ENCODE measurements at places on chromosomes 13 and 19.
A peak's percentile ranks its signal among the peaks of the same experiment; 100 is the strongest.

- no peak for DNase-seq
Observed at GRCh38 chr13:50448535-50448998, 394.9 kb downstream of the DLEU7 start.

GRCh38 chr13:59475911-59476310 lies 687.8 kb downstream of the DIAPH3 start:
- DNase-seq, result no peak

- no peak for DNase-seq
Observed at GRCh38 chr13:83350569-83350968, 531.7 kb downstream of the SLITRK1 start.

- no peak for DNase-seq
Observed at GRCh38 chr13:27976362-27977091, 7.4 kb upstream of the CDX2 start.

DNA sequence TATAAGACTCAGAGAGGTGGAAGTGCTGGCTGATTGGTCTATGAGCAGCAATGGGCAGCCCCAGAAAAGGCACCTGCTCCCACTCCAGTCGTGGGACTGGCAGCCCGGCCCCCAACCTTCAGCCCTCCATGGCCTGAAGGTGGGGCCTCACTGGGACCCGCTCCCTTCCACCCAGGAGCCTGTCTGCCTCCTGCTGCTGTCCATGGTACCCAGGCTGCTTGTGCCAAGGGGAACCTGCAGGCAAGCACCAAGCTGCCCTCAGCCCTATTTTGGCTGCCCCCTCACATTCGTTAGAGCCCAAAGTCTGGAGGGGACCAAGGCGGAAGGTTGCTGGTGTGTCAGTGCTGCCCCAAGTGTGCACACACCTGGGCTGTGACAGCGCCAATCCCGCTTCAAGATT lies 2304.9 kb downstream of the PCDH9 start:
- DNase-seq, result no peak

DNA sequence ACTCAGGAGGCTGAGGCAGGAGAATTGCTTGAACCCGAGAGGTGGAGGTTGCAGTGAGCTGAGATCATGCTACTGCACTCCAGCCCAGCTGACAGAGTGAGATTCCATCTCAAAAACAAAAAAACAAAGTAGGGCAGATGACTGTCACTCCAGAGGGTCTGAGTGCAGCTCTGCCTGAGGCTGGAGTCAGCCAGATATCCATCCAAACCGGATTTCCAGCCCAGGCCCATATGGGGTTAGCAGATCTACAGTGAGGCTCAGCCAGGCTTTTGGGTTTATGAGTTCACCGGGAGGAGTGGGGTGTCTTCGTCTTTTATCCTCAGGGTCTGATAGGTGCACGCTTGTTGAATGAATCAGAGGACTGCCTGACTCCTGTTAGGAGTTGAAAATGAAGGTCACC lies 19.0 kb downstream of the LAMP1 start:
- DNase-seq, result no peak

GRCh38 chr13:22933571-22934181 lies 247.1 kb upstream of the SGCG start:
- DNase-seq, result no peak

- no peak for DNase-seq
Observed at GRCh38 chr19:49951806-49952478, 9.0 kb downstream of the SIGLEC11 start.

DNA sequence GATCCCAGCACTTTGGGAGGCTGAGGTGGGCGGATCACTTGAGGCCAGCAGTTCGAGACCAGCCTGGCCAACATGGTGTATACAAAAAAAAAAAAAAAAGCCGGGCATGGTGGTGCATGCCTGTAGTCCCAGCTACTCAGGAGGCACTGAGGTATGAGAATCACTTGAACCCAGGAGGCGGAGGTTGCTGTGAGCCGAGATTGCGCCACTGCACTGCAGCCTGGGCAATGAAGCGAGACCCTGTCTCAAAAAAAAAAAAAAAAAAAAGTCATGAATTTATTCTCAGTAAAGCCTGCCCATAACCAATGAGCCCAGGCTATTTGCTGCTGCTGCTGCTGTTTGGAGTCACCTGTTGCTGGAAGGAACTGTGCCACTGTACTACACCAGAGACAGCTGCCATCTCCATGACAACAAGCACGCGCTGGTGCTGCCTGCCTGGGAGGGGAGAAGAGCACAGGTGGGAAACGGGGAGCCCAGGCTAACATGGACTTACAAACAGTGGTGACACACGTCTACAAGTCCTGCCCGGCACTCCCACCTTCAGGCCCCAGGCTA lies 11.3 kb downstream of the ZFR2 start:
- no peak for DNase-seq

DNA sequence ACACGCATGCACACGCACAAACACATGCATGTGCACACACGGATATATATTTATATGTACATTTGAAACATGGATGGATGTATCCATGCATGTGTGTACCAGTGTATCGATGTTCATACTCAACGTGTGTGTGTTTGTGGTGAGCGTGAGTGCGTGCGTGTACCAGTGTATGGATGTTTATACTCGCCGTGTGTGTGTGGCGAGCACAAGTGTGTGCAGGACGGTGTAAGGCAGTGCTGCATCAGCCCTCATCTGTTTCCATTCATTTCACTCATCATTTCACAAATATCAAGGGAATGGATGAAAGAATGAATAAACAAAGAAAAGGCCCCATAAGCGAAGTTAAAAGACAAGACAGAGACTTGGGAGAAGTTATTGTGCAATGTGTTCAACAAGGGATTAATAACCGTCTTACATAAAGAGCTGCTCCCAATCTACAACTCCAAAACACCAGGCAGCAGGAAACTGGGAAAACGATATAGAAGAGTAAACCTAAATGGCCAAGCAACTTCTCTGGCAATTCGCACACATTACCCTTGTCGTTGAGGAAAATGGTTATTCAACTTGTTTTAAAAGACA lies 21.7 kb upstream of the MIER2 start:
- DNase-seq, result no peak

- DNase-seq, result no peak
Observed at GRCh38 chr13:25329706-25330105, 28.3 kb downstream of the NUP58 start.

DNA sequence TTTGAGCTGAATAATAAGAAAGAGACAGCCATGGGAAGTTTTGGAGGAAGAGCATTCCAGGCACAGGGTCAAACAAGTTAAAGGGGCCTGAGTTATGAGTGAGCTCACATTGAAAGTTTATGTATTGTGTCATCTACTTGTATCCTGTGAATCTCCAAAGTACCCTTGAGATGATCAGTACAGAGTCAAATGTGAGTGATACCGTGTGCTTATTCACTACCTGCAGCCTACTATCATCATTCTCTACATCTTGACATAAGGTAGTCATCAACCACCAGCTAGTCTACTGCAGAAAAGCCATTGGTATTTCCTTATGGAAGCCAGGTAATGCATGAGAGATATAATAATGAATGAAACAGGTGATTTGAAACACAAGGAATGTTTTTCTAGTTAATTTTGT lies 3.0 kb upstream of the KCTD12 start:
- no peak for DNase-seq

- peak; percentile 41 for DNase-seq
Observed at GRCh38 chr19:38044267-38045111, 137.5 kb downstream of the SIPA1L3 start.

DNA sequence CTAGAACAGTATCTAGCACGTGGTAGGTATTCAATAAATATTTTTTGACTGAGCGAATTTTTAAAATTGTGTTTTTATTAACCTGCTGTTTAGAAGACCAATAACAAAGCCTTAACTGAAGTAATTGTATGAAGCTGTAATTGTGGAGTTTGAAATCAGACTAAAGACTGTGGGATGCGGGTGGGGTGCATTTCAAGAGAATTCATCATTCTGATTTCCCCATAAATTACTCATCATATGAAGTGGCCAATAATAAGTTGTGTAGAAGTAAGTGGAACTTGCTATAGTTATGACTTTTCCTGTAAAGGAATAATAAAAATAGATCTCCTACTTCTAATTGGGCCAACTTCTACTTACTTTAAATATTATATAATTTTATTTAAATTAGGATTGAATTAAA lies 449.3 kb downstream of the PCDH9 start:
- no peak for DNase-seq

DNA sequence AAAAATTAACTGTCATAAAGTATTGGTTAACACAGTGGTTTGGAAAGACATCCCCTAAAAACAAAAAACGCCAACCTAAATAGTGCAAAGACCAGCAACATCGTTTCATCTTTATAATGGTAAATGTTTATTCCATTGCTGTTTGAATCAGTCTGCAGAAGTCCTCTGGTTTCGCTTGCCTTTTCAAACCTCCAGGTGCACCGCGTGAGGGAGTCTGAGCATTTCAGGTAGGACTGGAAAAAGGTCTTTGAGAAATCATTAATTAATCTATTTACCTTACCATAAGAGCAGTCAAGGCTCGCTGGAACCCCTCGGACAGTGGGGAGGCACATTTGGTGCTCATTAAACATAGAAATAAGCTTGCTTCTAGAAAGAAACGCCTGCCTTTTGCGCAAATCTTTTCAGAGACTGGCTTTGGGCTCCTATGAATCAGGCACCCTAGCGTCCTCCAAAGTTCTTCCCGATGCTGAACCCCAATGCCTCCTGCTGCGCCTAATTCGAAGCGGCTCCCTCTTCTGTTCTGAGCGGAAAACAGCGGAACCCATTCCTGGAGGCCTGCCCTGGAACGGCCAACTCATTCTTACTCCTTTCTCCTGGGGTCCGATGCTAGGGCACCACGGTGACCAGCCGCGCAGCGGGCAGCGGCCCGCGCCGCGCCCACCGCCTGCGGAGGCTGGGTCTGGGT lies 951 bp upstream of the MTUS2 start:
- DNase-seq, result no peak

GRCh38 chr13:75685239-75685697 lies 49.1 kb downstream of the LMO7 start:
- DNase-seq, result peak; percentile 30

DNA sequence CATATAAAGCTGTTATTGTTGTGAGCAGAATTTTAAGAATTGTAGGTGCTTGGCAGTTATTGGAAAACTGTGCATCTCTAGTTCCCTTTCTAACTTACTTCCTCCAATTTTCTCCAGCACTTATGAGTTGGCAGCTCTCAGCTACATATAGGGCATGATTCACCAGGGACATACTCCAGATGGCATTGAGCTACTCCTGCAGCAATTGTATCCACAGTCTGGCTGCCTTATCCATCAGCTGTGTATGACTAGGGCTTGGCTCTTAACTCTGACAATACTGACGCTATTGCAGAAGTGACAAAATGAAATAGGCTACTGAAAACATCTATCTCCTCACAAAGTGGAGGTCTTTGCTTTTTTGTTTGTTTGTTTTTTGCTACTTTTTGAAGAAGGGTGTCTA lies 276.7 kb downstream of the POU4F1 start:
- no peak for DNase-seq

GRCh38 chr19:40612831-40613689 lies 11.9 kb downstream of the LTBP4 start:
- no peak for DNase-seq

GRCh38 chr13:28657784-28658538 lies 969 bp upstream of the POMP start:
- no peak for DNase-seq

DNA sequence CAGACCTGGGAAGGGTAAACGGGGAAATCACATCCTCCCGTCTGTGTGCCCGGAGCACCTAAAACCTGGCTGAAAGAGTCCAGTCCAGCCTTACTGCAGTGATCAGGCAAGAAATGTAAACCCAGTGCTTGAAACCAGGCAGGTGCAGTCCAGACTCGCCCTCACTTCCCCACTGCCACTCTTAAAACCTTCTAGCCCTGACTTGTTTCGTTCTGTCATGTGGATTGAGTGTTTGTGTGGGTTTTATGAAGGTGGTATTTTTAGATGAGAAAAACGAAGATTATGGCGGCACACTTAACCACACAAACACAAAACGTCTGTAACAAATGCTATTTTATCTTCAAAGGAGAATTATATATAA lies 839 bp upstream of the CKAP2 start:
- no peak for DNase-seq

DNA sequence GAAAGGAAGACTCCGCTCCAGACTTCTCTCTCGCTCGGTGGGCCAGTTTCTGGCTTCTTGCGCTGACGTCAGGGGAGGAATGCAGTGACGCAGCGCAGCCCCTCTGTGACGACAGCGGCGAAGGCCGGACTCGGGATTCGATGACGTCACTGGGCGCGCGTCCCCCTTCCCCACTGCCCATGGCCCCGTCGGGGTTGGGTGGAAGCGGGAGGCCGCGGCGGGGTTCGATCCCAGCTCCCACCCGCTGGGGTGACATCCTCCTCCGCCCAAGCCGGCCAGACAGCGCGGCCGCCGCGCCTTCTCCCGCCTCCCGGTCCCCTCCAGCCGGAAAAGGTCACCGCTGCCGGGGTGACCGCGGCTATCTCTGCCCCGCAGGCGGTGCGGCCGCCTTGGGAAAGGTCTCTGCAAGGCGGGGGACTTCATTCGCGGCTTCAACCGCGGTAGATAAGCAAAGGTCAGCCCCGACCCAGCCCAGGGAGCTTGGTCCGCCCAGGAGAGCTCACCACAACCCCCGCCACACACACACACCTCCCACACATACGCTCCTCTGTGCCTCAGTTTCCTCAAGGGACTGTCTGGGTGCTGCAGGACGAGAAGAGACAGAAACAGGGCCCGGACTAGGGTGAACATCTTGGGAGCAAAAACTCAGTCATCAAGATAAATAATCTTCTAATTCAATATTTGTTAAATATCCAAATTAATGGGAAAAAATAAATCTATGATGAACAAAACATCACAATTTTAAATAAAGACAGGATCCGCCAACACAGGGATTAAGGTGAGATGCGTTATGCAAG lies 844 bp upstream of the RFX1 start:
- DNase-seq, result peak; percentile 83

- no peak for DNase-seq
Observed at GRCh38 chr13:27442797-27443196, 7.6 kb downstream of the MTIF3 start.

All from HTR-8/SVneo (cell line).